ENCODE measurements at places on chromosomes 4 and X. TPM values are rescaled to one million over a fixed set of nuclear protein-coding genes. Genes with fewer than 3 reads are reported as not detected.

The TMPRSS11D gene
- 0.18 TPM for polyA plus RNA-seq

The CAPN6 gene
- 2.2 TPM for polyA plus RNA-seq

The ADD1 gene
- polyA plus RNA-seq = 66.5 TPM

The MAGEA11 gene
- polyA plus RNA-seq = not detected

The PJA1 gene
- 17.2 TPM for polyA plus RNA-seq

The MAGT1 gene
- 17.8 TPM for polyA plus RNA-seq

The RS1 gene
- polyA plus RNA-seq = not detected

The TBX22 gene
- not detected for polyA plus RNA-seq

The PDCL2 gene
- polyA plus RNA-seq = not detected

The LGI2 gene
- 2.4 TPM for polyA plus RNA-seq

The SSX4B gene
- not detected for polyA plus RNA-seq

The SEPSECS gene
- 5.1 TPM for polyA plus RNA-seq

The GCNA gene
- polyA plus RNA-seq = 1.8 TPM

The ZNF157 gene
- not detected for polyA plus RNA-seq

The ENOPH1 gene
- 20.5 TPM for polyA plus RNA-seq

The GAGE1 gene
- not detected for polyA plus RNA-seq

The NXF2 gene
- polyA plus RNA-seq = not detected

The GLRA2 gene
- not detected for polyA plus RNA-seq

The UBL4A gene
- 24.3 TPM for polyA plus RNA-seq

The NRK gene
- polyA plus RNA-seq = 0.18 TPM

The FAM156B gene
- 20.8 TPM for polyA plus RNA-seq

The CXCL1 gene
- polyA plus RNA-seq = 277 TPM

The TLR10 gene
- polyA plus RNA-seq = 0.45 TPM

The GABRB1 gene
- polyA plus RNA-seq = 0.22 TPM

The SERPINA7 gene
- polyA plus RNA-seq = not detected

The IL1RAPL1 gene
- polyA plus RNA-seq = not detected

The SSX2B gene
- not detected for polyA plus RNA-seq

The WNK3 gene
- 0.15 TPM for polyA plus RNA-seq

The GRIA2 gene
- polyA plus RNA-seq = not detected

The GBA3 gene
- not detected for polyA plus RNA-seq

The MAGEB5 gene
- polyA plus RNA-seq = not detected

The NUP54 gene
- 20.7 TPM for polyA plus RNA-seq

The FREM3 gene
- not detected for polyA plus RNA-seq

The LIMCH1 gene
- polyA plus RNA-seq = 4.2 TPM

The TKTL2 gene
- not detected for polyA plus RNA-seq

The TGIF2LX gene
- polyA plus RNA-seq = not detected

The DNAAF6 gene
- not detected for polyA plus RNA-seq
